Stomach (tissue), 19 donors: ENCODE measurements at places on chromosomes 6 and 20.
A peak's percentile ranks its signal among the peaks of the same experiment; 100 is the strongest.

DNA sequence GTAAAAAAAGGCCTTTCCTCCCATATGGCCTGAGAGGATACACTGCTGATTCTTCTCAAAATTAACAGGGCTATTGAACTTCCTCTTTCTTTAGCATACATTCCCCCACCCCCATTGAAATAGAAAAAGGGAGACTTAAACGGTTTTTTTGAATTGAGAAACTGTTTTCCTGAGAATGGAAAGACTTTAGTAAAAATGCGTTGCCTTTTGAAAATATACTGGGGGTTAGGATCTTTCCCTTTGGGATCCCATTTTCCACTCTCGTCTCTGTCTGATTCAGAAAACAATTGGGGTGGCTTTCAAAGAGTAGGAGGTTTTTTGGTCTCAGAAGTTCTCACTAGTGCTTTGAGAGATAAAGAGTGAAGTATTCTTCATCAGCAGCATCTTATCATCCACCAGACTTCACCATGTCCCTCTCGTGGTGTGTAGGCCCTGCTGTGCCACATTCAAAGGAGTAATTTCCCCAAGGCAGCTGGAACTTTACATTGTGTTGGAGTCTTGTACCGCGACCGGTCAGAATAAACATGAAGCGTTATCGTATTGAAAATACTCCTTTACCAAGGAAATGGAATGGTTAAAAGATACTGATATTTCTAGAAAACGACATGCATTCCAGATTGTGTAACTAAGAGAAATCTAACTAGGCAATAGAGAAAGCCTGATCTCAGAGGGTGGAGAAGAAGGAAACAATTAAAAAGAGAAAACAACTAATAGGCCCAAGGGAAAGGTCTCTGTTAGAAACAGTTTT lies 10.6 kb downstream of the MYB start:
- H3K27ac ChIP-seq, result no peak overlapping the region
- no peaks in the 10 kb centered on the region for H3K36me3 ChIP-seq
- peaks cover 22% of the 10 kb centered on the region for H3K27me3 ChIP-seq
- no peak overlapping the region for H3K4me3 ChIP-seq

- no peak for DNase-seq
- H3K4me3 ChIP-seq, result no peak overlapping the region
- H3K27me3 ChIP-seq, result no peaks in the 10 kb centered on the region
Observed at GRCh38 chr6:90144928-90145555, 151.6 kb downstream of the BACH2 start.

- H3K27me3 ChIP-seq, result no peaks in the 10 kb centered on the region
- no peak for DNase-seq
- peaks cover 9% of the 10 kb centered on the region for H3K4me1 ChIP-seq
- H3K27ac ChIP-seq, result no peak overlapping the region
Observed at GRCh38 chr6:43985329-43985728, 141.9 kb downstream of the MRPL14 start.

DNA sequence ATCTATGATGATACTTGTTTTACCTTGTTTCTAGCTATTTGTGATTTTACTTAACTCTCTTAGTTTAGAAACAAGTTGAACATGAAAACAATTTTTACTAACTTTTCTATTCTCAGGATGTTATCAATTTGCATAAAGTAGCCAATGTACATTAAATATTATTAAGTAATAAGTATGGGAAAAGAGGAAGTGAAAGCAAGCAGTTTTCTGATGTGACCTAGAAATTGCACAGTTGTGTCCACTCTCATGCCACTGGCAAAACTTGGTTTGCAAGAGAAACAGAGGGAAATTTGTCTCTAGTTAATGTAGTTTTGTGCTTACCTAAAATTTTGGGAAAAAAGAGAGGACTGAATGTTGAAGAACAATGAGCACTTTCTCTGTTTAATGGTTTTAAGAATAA lies 19.2 kb upstream of the TSPYL1 start:
- H3K36me3 ChIP-seq, result no peaks in the 10 kb centered on the region
- no peak overlapping the region for H3K27ac ChIP-seq
- no peak for DNase-seq

- peak overlapping the region; percentile 68 for H3K27ac ChIP-seq
- no peaks in the 10 kb centered on the region for H3K36me3 ChIP-seq
- DNase-seq, result no peak
- H3K4me1 ChIP-seq, result peaks cover 34% of the 10 kb centered on the region
- H3K4me3 ChIP-seq, result no peak overlapping the region
Observed at GRCh38 chr20:53934421-53935343, 135.7 kb downstream of the BCAS1 start.

GRCh38 chr6:7267071-7267465 lies 45.9 kb downstream of the SSR1 start:
- no peak overlapping the region for H3K4me3 ChIP-seq
- H3K27ac ChIP-seq, result no peak overlapping the region
- peaks cover 22% of the 10 kb centered on the region for H3K4me1 ChIP-seq
- H3K36me3 ChIP-seq, result no peaks in the 10 kb centered on the region

DNA sequence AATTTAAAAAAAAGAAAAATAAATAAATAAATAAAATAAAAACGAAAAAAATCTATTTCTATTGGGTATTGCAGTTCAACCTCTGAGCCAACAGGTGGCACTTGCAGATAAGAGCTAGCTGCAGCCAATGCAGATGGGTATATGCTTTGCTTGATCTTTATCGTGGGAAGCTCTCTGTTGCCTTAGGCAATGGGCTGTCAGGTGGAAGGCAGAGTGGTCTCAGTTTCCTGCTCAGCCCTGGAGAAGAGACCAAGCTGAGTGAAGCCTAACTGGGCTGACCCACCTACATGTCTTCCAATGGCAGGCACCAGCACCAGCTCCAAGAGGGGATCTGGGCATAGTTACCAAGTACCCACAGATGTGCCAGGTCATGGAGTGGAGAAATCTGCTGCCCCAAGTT lies 95.0 kb downstream of the AK9 start:
- peak; percentile 15 for DNase-seq
- H3K27me3 ChIP-seq, result no peaks in the 10 kb centered on the region
- H3K27ac ChIP-seq, result no peak overlapping the region
- no peak overlapping the region for H3K4me3 ChIP-seq

DNA sequence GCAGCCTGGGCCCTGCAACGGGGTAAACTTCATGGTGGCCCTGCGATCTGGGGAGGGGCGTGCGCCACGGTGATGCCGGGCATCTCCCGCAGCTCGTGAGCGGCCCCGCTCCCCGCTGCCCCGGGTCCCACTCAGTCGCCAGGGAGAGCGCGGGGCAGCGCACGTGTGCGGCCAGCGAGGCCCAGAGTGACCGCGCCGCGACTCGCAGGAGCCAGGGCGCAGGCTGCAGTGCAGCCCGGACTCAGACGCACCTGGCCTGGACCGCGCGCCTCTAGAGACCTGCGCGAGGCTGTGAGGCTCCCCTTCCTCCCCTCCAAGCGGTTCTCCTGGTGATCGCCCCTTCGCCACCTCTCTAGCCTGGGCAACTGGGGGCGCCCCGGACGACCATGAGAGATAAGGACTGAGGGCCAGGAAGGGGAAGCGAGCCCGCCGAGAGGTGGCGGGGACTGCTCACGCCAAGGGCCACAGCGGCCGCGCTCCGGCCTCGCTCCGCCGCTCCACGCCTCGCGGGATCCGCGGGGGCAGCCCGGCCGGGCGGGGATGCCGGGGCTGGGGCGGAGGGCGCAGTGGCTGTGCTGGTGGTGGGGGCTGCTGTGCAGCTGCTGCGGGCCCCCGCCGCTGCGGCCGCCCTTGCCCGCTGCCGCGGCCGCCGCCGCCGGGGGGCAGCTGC lies 652 bp downstream of the BMP6 start:
- no peaks in the 10 kb centered on the region for H3K36me3 ChIP-seq
- peak overlapping the region; percentile 54 for H3K4me3 ChIP-seq
- peak overlapping the region; percentile 51 for H3K27ac ChIP-seq
- no peak for DNase-seq
- H3K27me3 ChIP-seq, result no peaks in the 10 kb centered on the region

GRCh38 chr6:107796156-107796555 lies 28.0 kb downstream of the SCML4 start:
- no peak overlapping the region for H3K27ac ChIP-seq
- H3K36me3 ChIP-seq, result no peaks in the 10 kb centered on the region
- no peaks in the 10 kb centered on the region for H3K4me1 ChIP-seq
- no peaks in the 10 kb centered on the region for H3K27me3 ChIP-seq
- H3K4me3 ChIP-seq, result no peak overlapping the region
- DNase-seq, result no peak

GRCh38 chr20:61891916-61892649 lies 173.6 kb downstream of the TAF4 start:
- no peaks in the 10 kb centered on the region for H3K4me1 ChIP-seq
- no peak overlapping the region for H3K4me3 ChIP-seq
- H3K36me3 ChIP-seq, result no peaks in the 10 kb centered on the region
- no peaks in the 10 kb centered on the region for H3K27me3 ChIP-seq

GRCh38 chr20:22611636-22612035 lies 27.3 kb upstream of the FOXA2 start:
- H3K4me3 ChIP-seq, result no peak overlapping the region
- no peak for DNase-seq
- H3K4me1 ChIP-seq, result no peaks in the 10 kb centered on the region
- H3K36me3 ChIP-seq, result no peaks in the 10 kb centered on the region
- no peaks in the 10 kb centered on the region for H3K27me3 ChIP-seq

GRCh38 chr6:108453601-108454185 lies 107.0 kb upstream of the FOXO3 start:
- no peak overlapping the region for H3K4me3 ChIP-seq
- no peak for DNase-seq
- H3K27ac ChIP-seq, result no peak overlapping the region
- no peaks in the 10 kb centered on the region for H3K27me3 ChIP-seq
- H3K4me1 ChIP-seq, result no peaks in the 10 kb centered on the region

- no peak overlapping the region for H3K27ac ChIP-seq
- no peak for DNase-seq
- H3K4me3 ChIP-seq, result no peak overlapping the region
- peaks cover 10% of the 10 kb centered on the region for H3K4me1 ChIP-seq
Observed at GRCh38 chr20:5945963-5946362, 4.4 kb downstream of the TRMT6 start.

DNA sequence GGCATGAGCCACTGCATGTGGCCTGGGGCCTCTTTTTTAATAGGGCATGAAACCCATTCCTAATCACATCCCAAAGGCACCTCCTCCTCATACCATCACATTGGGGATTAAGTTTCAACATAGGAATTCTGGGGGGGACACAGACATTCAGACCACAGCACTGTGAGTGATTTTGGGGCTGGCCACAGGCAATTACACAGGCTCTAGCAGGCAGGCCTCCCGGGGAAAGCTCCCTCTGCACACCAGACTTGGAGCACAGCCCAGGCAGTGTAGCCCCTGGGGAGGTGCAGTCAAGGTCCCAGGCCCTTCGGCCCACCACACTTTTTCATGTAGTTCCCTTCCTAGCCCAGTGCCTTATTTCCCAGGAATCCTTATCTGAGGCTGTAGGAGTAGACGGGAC lies 5.5 kb downstream of the SFT2D1 start:
- DNase-seq, result no peak
- H3K4me1 ChIP-seq, result peaks cover 56% of the 10 kb centered on the region
- H3K27me3 ChIP-seq, result no peaks in the 10 kb centered on the region
- no peak overlapping the region for H3K4me3 ChIP-seq

DNA sequence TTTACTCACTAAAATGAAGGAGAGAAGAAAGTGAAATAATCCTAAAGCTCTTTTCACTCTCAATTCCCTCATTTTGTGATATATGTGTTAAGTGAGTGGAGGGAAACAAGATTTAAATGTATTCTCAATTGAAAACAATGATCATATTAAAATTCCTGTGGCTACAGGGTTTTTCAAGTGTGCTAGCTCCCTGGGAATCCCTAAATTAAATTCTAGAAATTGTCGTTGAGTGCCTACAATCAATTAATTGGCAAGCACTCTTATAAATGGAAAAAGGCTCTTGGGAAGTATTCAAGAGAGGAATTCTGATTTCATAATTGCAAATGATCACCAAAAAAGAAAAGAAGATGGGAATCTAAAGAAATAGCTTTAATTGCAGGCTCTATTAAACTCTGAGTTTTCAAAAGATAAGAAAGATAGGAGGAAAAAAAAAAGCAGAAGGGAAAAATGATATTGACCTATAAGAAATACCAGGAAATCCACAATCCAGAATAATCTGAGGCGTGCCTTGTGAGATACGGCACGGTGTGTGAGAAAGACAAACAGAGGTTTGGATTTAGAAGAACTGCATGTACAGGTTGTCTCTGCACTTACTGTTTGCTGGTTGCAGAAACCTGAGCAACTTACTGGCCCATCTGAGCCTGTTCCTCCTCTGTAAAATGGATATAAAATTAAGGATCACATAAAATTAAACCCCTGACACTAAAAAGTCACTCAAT lies 18.3 kb upstream of the MBOAT1 start:
- no peaks in the 10 kb centered on the region for H3K4me1 ChIP-seq

- peaks cover 43% of the 10 kb centered on the region for H3K4me1 ChIP-seq
- H3K27ac ChIP-seq, result peak within 1 kb of the TSS; percentile 83
- DNase-seq, result peak; percentile 98
- H3K27me3 ChIP-seq, result no peaks in the 10 kb centered on the region
Observed at GRCh38 chr6:43575772-43576551, at the start of the genes POLH and XPO5. TSS of gene POLH (plus strand) at chr6:43576185. CDS start at chr6:43582320, 6,135 bp downstream. TSS of gene XPO5 (minus strand) at chr6:43576038. CDS start at chr6:43575864, 174 bp downstream.

GRCh38 chr20:55242853-55243252 lies 762.5 kb downstream of the CBLN4 start:
- no peaks in the 10 kb centered on the region for H3K27me3 ChIP-seq
- H3K36me3 ChIP-seq, result no peaks in the 10 kb centered on the region
- H3K4me1 ChIP-seq, result no peaks in the 10 kb centered on the region
- H3K27ac ChIP-seq, result no peak overlapping the region

- H3K4me3 ChIP-seq, result no peak overlapping the region
- H3K4me1 ChIP-seq, result no peaks in the 10 kb centered on the region
- H3K27me3 ChIP-seq, result no peaks in the 10 kb centered on the region
- DNase-seq, result no peak
Observed at GRCh38 chr6:85685713-85686112, 43.0 kb upstream of the SYNCRIP start.

DNA sequence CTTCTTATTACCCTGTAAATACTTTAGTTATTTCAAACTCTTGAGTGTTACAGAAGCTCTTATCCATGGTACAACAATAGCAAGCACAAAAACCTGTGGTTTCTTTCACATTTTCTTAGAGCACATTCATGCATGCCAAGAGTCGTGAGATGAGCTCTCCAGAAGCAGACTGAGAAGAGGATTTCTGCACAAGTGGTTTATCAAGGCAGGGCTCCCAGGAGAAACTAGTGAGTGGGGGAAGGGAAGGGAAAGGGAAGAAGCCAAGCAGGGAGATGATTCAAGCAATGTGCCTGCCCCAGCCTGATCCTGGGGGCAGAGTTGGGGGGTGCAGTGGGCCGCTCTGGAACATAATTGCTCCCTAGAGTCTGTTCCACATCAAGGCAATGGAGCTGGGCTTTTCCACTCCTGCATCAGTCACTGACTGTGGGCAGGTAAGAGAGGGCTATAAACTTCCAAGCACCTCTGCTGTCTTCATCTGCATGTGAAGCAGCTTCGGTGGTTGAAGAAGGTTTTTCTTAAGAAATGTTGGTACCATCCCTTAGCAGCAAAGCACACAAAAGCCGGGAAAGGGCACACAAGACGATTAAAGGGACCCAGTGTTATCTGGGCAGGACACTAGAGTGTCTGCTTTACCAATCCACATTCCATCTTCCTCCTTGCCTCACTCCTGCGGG lies 152.1 kb downstream of the PLCB4 start:
- H3K36me3 ChIP-seq, result no peaks in the 10 kb centered on the region
- no peak overlapping the region for H3K4me3 ChIP-seq
- DNase-seq, result no peak
- H3K27ac ChIP-seq, result no peak overlapping the region
- no peaks in the 10 kb centered on the region for H3K4me1 ChIP-seq
